ENCODE measurements at places on chromosomes 6 and 20.

- no peak for DNase-seq
These were observed 23.9 kb upstream of the RALGAPA2 start for GRCh38 chr20:20736303-20736702.

DNA sequence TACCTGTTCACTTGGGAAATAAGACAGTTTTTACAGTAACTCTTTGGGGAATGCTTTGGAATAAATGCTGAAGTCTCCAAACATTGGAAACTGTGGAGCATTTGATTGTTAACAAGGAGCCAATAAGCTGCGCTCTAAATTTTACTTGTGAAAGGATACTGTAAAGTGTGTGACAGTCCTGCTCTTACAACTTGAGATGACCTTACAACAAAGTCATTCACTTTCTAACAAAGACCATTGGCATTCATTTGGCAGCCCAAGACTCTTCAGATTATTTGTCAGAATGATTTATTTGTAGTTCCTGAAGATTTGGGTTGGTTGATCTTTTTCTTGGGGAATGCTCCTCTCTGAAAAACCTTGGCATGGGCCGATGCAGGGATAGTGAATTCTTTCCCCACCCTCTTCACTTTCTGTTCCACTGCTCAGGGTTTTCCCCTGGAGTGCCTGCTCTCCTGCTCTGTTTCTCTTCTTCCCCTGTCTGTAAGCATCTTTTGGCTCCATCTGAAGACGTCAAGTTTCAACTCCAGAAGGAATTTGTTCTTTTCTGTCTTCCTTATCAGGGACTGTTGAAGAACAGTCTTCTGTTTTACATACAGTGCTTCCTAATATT, 116.4 kb downstream of the AKAP7 start:
- no peak for DNase-seq

- DNase-seq = peak; percentile 28
These were observed 5.1 kb downstream of the GABBR1 start for GRCh38 chr6:29627755-29628418.

GRCh38 chr6:95576218-95576997, 927 bp upstream of the MANEA start:
- DNase-seq = no peak

DNA sequence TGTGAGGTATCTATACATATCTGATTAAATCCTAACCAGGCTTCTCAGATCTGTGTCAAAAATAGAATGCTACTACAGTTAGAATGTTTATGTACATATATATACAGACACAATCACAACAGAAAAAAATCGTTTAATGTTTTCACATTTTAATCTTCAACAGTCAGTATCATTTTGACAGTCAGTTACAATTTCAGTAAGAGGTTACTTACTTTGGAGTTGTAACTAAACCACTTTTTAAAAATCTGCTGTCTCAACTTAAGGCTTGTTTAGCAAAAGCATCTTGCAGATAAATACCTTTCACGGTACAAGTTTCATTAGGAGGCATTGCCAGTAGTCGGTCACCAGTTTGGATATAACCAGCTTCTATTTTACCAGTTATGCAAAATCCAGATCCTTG, 32.3 kb upstream of the ALDH8A1 start:
- DNase-seq = no peak

GRCh38 chr20:32607727-32608663, 22.9 kb upstream of the NOL4L start:
- no peak for DNase-seq

GRCh38 chr6:150696190-150696589, 96.5 kb downstream of the PLEKHG1 start:
- no peak for DNase-seq

GRCh38 chr20:25573288-25574251, 11.8 kb downstream of the NINL start:
- DNase-seq = no peak

GRCh38 chr6:87182321-87182720, 27.0 kb downstream of the ZNF292 start:
- no peak for DNase-seq

DNA sequence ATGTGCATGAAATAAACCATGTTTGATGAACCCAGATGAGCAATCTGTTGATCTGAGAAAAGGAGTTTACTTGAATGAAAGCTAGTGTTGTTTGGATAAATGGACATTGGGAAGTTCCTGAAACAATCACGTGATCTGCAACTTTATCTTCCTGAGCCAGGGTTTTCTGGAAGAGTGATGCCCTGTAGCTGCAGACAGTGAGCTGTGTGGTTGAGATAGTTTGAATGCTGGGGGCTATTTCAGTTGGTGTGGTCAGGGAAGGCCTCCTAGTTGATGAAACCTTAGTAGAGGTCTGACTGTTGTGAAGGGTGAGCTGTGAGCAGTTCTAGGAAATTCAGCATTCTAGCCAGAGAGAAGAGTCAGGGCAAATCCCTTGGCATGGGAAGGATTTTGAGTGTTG, 643.7 kb downstream of the UTRN start:
- no peak for DNase-seq

- DNase-seq = no peak
These were observed 174.5 kb upstream of the SNX9 start for GRCh38 chr6:157648561-157648960.

- DNase-seq = no peak
These were observed 45.4 kb upstream of the SPTLC3 start for GRCh38 chr20:12963416-12963815.

DNA sequence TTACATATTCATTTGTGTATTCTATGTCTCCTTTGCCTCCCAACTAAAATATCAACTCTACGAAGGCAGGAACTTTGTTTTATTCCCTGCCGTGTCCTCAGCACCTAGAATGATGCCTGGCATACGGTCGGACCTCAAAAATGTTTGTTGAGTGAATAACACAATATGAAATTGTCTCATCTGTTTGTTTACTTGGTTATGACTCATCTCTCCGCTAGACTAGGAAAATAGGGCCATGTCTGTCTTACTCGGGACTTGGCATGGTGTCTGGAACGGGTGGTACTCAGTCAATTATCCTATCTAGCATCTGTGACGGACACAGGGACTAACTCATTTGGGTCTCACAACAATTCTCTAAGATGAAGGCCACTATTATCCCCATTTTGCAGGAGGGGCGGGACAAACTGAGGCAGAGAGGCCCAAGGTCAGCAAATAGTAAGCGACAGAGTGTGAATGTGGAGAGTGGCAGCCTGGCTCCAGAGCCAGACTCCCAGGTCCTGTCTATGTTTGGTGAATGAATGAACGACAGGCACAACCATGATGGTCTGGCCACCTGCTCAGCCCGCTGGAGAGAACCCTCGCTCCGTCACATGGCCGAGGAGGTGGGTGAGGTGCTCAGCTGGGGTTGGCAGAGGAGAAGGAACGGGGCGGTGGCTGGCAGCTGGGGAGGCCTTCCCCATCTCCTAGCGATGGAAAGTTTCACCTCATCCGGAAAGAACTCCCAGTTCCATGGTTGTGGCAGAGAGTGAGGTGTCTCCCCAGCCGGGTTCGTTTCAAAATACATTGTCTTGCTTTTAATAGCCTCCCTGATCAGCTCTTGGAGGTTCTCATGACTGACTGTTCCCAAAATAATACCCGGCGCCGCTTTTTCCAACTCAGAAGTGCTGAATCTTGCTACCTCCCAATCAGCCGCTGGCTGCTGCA, 27.6 kb upstream of the NFATC2 start:
- no peak for DNase-seq

- no peak for DNase-seq
These were observed 82.7 kb upstream of the FABP7 start for GRCh38 chr6:122696853-122697252.

- no peak for DNase-seq
These were observed 11.7 kb downstream of the TSHZ2 start for GRCh38 chr20:52983726-52984450.

GRCh38 chr6:22666586-22666985, 97.2 kb downstream of the HDGFL1 start:
- no peak for DNase-seq

GRCh38 chr20:52004715-52005114, 186.9 kb downstream of the ZFP64 start:
- DNase-seq = no peak

- no peak for DNase-seq
These were observed 54.6 kb downstream of the B4GALT5 start for GRCh38 chr20:49659056-49659455.

DNA sequence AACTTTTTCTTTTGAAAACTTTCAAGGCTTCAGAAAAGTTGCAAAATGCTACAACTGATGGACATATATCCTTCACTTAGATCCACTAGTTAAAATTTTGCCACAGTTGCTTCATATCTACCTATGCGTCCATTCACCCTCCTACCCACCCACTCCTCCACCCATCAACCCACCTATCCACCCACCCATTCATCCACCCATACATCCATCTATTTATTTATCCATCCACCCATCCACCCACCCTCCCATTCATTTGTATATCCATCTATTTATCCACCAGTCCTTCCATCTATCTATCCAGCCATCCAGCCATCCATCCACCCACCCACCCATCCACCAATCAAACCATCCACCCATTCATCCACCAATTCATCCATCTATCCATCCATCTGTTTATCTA, 13.6 kb downstream of the BPIFB4 start:
- no peak for DNase-seq

GRCh38 chr6:7341989-7342742, 29.2 kb upstream of the SSR1 start:
- no peak for DNase-seq

DNA sequence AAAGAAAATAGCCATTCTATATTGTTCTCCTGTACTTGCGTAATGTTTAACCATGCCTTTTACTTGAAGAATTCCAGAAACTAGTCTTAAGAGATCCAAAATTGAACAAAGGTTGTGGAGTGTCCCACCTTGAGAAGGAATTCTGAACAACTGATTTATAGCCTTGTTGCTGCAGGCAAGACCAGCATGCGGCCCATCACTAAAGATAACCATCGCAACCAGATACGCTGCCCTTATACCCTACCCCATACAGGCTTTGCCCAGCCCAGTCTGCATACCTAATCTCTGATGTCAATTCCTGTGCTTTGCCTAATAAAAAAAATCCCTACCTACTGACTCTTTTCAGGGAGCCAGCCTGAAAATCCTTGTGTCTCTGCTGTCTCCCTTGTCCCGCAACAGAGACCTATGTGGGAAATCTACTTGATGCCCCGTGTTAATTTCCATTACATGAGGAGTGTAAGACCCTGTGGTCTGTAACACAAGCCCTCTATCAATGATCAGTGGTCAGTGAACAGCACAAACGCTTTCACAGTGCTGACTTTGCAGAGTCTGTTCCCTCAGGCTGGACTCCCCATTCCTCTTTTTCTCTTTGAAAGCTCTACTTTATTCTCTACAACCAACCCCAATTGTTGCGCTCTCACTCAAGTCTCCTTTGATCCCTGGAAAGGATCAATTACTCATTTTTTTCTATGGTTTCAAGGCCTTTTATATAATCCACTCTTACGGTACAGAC, 125.7 kb upstream of the BTBD3 start:
- DNase-seq = no peak

GRCh38 chr6:70753870-70754380, 86.2 kb downstream of the SMAP1 start:
- no peak for DNase-seq

DNA sequence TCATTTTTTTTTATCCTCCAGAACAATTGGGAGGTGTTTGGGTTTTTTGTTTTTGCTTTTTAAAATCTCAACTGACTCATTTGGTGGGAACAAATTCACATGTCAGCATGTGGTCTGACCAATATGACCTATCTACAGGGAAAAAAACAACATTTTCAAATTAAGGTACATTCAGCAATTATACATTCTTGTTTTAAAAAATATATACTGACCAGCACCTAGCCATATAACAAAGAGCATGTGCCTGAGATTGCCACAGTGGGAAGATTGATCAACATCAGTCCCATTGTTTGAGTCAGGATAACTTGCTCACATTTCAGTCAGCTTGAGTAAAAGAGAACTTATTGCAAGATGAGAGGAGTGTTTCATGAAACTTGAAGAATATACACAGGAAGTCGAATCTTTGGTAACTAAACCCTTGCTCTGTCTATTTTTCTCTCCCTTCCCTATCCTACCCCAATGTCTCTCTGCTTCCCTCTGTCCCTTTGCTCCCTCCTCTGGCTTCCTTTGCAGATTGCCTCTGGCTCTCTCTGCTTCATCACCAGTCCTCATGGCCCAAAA, 163.2 kb upstream of the TAB2 start:
- no peak for DNase-seq

DNA sequence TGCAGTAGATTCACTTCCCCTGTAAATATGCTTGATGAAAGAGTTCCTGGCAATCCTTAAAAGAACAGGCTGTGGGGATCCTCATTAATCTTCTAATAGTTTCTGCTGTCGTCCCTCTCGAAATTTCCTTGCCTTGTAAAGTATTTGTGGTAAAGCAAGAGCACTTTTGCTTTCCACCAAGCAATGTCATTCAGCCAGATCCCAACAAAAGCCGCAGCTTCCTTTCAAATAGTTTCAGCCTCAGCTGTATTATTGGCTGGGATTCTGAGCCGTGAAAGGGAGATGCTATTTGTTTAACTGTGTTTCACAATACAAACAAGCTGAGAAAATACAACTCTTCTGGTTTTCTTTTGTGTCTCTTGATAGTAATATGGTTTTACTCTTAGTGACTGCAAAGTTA, 48.9 kb upstream of the EPHA7 start:
- no peak for DNase-seq

DNA sequence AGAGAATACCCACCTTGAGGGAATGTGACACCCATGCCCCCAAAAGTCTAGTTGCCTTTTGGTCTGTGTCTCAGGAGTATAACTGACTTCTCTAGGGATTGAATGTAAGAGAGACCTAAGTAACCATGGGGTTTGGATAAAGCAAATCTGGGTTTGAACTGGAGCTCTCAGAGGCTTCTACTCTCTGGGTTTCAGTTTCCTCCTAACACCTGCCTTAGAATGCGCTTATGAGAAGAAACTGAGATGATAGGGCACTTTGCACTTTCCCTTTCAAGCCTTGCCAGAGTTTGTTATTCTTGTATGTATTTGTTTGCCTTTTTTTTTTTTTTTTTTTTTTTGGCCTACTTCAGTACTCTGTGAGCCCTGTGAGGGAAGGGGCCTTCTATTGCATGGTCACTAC, 19.4 kb downstream of the SDHAF4 start:
- DNase-seq = no peak

- DNase-seq = no peak
These were observed 127.9 kb upstream of the AGPAT4 start for GRCh38 chr6:161401587-161402309.

- DNase-seq = no peak
These were observed 54.2 kb downstream of the BCAS4 start for GRCh38 chr20:50848846-50849673.

DNA sequence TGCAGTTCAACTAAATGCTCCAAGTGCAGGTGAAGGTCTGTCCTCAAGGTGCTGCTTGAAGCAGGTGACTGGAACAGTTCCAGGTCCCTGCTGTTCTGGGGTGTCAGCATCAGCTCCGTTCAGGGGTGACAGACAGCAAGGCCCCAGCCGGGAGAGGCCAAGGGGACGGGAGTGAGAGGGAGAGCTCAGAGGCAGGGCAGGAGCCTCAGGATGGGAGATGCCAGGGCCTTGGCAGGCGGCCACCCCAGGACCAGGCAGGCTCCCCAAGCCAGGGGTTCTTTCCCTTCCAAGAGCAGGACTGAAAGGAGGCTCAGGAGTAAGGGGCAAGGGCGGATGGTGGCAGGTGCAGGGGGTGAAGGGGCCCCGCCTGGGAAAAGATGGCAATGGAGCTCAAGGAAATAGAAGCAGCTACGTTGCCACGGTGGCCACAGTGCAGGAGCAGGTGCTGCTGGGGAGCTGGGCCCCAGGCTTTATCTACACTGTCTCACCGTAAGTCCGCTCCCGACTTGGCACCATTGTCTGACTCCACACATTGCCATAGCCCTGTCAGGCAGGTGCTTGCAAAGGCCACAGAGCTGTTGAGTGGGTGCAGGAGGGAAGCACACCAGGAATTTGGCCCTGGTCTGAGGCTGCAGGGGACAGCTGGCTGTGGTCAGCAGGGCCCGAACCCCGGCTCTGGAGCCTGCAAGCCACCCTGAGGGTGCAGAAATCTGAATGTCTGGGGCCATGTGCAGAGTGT, 43.1 kb downstream of the ERMARD start:
- DNase-seq = no peak
